Naive thymus-derived CD8-positive, alpha-beta T cell (primary cell): ENCODE measurements at places on chromosomes 5 and 9. TPM values are rescaled to one million over a fixed set of nuclear protein-coding genes. Genes with fewer than 3 reads are reported as not detected.

GRCh38 chr5:141729387-141730006 lies 47.5 kb upstream of the ARAP3 start:
- peaks cover 5% of the 10 kb centered on the region for H3K4me1 ChIP-seq
- H3K27me3 ChIP-seq, result peaks cover 10% of the 10 kb centered on the region
- no peak overlapping the region for H3K4me3 ChIP-seq
- H3K27ac ChIP-seq, result no peak overlapping the region
- no peaks in the 10 kb centered on the region for H3K36me3 ChIP-seq
- no peak for DNase-seq

Gene TMEM171
- not detected for polyA plus RNA-seq

Gene COL15A1
- polyA plus RNA-seq, result not detected

Gene PAEP
- not detected for polyA plus RNA-seq

DNA sequence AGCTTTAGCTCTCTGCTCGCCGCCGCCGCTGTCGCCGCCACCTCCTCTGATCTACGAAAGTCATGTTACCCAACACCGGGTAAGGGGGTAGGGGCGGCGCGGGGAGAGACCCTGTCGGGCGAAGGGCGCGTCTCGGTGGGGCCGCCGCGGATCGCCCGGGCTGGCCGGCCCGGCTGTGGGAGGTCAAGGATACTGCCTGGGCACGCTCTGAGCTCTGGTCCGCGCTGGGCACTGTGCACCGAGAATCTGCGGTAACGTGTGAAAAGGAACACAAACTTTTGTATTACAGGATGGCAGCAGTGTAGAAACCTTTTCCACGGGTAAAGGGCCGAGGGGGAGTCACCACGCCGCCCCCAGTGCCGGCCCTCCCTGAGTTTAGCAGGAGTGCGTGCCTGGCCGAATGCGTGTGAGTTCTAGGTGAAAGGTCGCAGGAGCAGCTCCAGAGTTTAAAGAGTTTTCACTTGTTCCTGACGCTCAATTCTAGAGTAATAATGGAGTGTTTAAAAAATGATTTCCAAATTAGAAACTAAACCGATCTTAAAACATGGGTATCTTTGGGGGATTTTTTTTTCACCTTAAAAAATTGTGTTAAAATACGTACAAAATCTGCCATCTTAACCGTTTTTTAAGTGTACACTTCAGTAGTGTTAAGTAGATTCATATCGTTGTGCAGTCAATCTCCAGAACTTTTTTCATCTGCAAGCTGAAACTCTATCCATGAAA lies at the start of gene HSDL2:
TSS of gene HSDL2 (plus strand) at position 7 of the 723 bp plus-strand sequence. CDS start at position 63, 56 bp downstream.
- DNase-seq, result no peak
- peak within 1 kb of the TSS; percentile 93 for H3K4me3 ChIP-seq
- peaks cover 5% of the 10 kb centered on the region for H3K36me3 ChIP-seq
- H3K27me3 ChIP-seq, result no peaks in the 10 kb centered on the region
- peaks cover 52% of the 10 kb centered on the region for H3K4me1 ChIP-seq

Gene ENTR1
- 9.7 TPM for polyA plus RNA-seq

DNA sequence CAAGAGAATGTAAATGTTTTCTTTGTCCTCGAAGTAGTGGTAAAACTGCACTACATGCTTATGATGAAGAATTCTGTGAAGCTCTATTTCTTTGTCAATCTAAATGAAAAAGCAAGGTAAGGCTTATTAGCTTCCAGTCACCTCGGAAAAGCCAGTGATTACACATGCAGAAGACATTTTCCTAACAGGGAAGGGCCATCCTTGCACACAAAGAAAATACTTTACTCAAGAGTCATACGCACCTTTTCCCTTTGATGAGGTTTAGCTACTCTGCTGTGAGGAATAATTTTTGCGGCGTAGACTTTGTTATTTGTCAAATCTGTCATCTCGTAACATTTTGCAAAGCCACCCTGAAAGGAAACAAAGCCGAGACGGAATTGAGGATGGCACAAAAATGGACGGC lies 1.1 kb downstream of the PLK2 start:
- peak overlapping the region; percentile 77 for H3K27ac ChIP-seq
- peak overlapping the region; percentile 87 for H3K4me3 ChIP-seq
- peaks cover 9% of the 10 kb centered on the region for H3K27me3 ChIP-seq
- H3K36me3 ChIP-seq, result peaks cover 5% of the 10 kb centered on the region

- DNase-seq, result no peak
- H3K27ac ChIP-seq, result no peak overlapping the region
- no peaks in the 10 kb centered on the region for H3K36me3 ChIP-seq
- no peaks in the 10 kb centered on the region for H3K4me1 ChIP-seq
Measured at GRCh38 chr9:121912812-121913627, 180.1 kb downstream of the TTLL11 start.

DNA sequence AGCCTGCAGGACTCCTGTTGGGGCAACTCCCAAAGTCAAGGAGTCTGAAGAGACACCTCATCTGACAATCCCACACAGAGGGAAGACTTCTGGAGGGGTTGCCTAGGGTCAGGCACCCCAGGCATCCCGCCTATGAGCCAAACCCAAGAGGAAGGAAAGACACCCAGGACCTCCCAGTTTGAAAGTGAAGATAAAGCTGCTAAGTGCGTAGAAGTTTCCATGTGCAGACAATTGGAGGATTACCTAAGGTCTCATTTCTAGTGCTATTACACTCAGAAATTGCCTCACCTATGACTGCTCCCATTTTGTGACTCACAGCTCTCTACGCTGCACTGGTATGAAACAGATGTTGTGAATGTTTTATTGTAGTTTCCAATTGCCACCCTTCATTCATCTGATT lies 322.9 kb downstream of the SLIT3 start:
- H3K27ac ChIP-seq, result no peak overlapping the region
- H3K27me3 ChIP-seq, result peaks cover 16% of the 10 kb centered on the region
- H3K36me3 ChIP-seq, result no peaks in the 10 kb centered on the region
- H3K4me1 ChIP-seq, result no peaks in the 10 kb centered on the region
- no peak for DNase-seq

DNA sequence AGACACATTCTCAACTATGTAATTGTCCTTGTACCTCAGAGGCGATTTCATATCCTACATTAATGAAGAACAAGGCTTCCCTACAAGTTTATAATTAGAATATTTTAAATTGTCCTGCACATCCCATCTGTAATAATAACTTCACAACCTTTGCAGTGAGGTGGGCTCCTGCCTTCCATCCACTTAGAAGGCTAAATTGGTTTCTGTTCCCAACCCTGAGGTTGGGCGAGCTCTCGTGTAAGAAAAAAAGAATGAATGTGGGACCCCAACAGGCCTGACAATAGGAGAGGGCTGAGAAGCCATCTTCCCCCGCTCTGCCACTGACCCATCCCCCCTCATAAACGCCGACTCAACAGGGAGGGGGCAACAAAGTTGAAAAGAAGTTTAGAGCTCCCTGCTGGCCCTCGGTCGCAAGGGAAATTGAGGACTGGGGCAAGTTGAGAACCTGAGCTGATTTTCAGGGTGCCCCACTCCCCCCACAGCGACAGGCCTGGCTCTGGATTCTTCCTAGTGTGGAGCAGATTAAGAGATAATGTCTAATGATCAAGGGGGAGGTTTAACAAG lies 9.4 kb downstream of the BARHL1 start:
- no peak overlapping the region for H3K4me3 ChIP-seq
- peaks cover 10% of the 10 kb centered on the region for H3K36me3 ChIP-seq
- peaks cover 64% of the 10 kb centered on the region for H3K27me3 ChIP-seq
- no peak for DNase-seq

Gene CDKN2B-AS1
- polyA plus RNA-seq, result not detected

GRCh38 chr9:18942801-18943200 lies 90.2 kb downstream of the SAXO1 start:
- H3K27me3 ChIP-seq, result peaks cover 6% of the 10 kb centered on the region
- H3K36me3 ChIP-seq, result no peaks in the 10 kb centered on the region
- no peak for DNase-seq
- H3K4me3 ChIP-seq, result no peak overlapping the region
- no peak overlapping the region for H3K27ac ChIP-seq
- no peaks in the 10 kb centered on the region for H3K4me1 ChIP-seq

GRCh38 chr5:95059636-95060035 lies 225.3 kb downstream of the MCTP1 start:
- H3K27ac ChIP-seq, result no peak overlapping the region
- H3K27me3 ChIP-seq, result no peaks in the 10 kb centered on the region
- no peaks in the 10 kb centered on the region for H3K4me1 ChIP-seq
- H3K4me3 ChIP-seq, result no peak overlapping the region
- H3K36me3 ChIP-seq, result no peaks in the 10 kb centered on the region

Gene CBY3
- polyA plus RNA-seq, result not detected

- no peaks in the 10 kb centered on the region for H3K4me1 ChIP-seq
- no peak overlapping the region for H3K4me3 ChIP-seq
- H3K27me3 ChIP-seq, result peaks cover 1% of the 10 kb centered on the region
- DNase-seq, result no peak
Measured at GRCh38 chr5:112237456-112237855, 181.6 kb downstream of the EPB41L4A start.

- no peaks in the 10 kb centered on the region for H3K27me3 ChIP-seq
- DNase-seq, result no peak
- H3K4me1 ChIP-seq, result no peaks in the 10 kb centered on the region
- H3K4me3 ChIP-seq, result no peak overlapping the region
Measured at GRCh38 chr5:53059281-53059680, 50.3 kb downstream of the MOCS2 start.

DNA sequence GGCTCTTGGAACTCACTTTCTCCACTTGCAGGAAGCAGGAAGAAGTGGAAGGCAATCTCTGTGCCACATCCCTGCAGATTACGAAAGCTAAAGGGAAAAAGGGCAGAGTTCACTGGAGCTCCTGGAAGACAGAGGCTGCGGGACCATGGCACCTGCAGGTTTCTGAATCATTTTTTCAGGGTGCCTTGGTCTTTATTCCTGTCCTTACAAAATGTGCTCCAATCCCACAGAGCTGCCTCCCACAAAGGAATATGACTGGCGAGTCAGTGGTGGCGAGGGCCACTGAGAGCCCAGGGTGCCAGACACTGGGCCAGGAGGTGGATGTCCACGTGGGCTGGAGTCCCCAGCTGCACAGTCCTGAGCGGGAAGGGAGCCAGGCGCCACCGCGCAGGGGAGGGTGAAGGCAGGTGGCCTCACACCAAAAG lies 183.0 kb downstream of the FANCC start:
- H3K36me3 ChIP-seq, result peaks cover 15% of the 10 kb centered on the region
- H3K27ac ChIP-seq, result no peak overlapping the region
- H3K4me1 ChIP-seq, result peaks cover 3% of the 10 kb centered on the region
- no peaks in the 10 kb centered on the region for H3K27me3 ChIP-seq
- H3K4me3 ChIP-seq, result no peak overlapping the region

DNA sequence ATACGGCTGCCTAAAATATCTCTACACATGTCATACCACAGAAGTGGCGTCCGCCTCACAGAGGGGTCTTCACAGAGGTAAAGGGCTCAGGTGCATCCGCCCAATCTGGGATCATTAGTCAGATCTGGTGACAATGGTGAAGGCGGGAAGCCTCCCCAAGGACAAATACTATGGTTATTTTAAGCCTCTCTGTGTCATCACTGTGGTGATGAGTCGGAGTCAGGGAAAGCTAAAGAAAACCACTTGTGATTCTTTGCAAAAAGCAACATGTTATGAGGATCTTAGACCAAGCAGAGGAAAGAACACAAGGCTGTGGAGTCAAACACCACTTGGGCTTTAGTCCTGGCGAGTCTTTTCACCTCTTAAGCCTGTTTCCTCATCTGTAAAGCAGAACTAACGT lies 190.4 kb downstream of the DRD1 start:
- H3K36me3 ChIP-seq, result no peaks in the 10 kb centered on the region
- H3K4me3 ChIP-seq, result no peak overlapping the region
- H3K4me1 ChIP-seq, result no peaks in the 10 kb centered on the region
- peaks cover 2% of the 10 kb centered on the region for H3K27me3 ChIP-seq

Gene OR1J2
- not detected for polyA plus RNA-seq
